ENCODE measurements at places on chromosomes 3 and 15.

DNA sequence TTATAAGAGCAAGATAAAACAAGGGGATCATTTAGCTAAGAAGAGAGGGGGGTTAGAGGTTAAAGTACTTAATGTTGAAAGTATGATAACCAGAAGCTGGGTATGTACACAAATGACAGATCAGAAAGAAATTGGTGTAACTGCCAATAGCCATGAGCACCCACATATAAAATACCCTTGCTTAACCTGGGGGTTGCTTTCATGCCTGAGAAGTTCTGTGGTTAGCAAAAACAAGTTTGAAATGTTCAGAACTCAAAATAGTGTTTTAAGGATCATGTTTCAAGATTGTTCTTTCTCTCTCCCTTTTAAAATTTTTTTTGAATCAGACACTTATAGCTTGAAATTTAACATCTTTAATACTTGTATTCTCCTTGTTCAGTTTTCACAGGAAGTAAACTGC is 321.4 kb upstream of the GBE1 start:
- DNase-seq, result no peak

DNA sequence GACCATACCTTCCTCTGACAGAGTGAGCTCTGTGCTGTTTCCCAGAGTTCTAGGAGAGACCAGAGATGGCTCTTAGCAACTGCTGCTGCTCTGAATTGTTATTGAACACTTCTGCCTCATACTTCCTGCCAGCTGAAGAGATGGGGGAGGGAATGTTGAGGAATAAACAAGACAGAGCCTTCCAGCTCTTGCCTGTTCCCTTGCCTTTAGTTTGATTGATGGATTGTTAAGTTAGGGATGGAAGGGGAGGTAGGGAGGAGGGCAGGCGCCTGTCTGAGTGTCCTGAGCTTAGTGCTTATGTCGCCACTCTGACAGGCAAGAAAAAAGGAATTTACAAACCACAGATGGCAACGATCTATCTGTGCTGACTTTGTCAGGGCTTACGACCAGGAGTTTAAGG is 42.8 kb downstream of the ZNF609 start:
- DNase-seq, result no peak

DNA sequence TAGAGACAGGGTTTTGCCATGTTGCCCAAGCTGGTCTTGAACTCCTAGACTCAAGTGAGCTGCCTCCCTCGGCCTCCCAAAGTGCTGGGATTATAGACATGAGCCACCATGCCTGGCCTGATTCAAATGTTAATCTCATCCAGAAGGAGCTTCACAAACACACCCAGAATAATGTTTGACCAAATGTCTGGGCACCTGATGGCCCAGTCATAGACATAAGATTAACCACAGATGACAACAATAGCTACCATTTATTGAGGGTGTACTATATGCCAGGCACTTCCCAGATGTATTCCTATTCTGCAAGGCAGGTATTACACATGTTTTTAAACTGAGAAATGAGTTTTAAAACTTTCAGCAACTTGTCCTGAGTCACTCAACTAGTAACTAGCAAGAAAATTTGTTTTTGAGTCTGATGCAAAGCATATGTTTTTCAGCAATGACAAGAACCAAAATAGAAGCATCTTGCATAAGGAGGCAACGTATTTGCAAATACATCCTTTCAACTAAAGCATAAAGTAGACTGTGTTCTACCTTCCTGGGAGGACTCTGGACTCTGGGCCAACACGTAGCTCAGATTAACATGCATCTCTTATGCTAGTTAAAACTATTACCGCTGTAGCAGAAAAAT is 8.1 kb upstream of the SPG21 start:
- no peak for DNase-seq

DNA sequence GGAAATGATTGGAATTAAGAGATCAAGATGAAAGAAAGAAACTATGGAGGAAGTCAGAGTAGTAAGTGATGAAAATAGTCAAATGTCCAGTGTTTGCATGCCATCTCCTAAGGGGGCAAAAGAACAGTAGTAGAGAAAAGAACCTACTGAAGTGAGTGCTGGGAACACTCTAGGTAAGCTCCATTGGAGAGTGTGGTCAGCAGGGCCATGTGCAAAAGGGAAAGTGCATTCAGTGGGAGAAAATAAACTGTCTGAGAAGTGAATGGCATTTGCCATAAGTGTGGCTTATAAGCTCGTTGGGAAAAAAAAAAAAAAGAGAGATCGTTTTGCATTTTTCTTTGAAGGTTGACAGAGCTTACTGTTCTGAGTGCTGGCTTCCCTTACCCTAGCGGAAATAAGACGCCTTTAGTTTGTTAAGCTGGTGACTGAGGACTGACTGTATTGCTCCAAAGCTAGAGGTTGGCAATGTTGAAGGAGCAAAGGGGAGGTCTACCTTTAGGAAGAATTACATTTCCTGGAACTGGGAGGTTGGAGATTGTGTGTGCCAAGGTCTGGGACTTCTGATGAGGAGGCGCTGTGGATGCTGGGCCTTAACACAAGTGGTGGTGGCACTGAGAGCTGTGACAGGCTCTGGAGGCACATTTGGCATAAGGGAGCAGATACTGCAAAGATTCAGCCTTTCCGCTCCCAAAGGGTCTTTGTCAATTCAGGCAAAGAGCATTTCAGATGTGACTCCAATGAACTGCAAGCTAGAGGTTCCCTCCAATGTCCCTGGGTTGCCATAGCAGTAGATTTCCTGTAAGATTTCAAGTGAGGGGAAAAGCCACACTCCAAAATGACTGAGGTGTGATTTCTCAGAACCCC is 287.8 kb upstream of the SATB1 start:
- DNase-seq, result no peak

GRCh38 chr3:129409541-129409940 is 18.9 kb downstream of the EFCAB12 start:
- DNase-seq, result no peak

DNA sequence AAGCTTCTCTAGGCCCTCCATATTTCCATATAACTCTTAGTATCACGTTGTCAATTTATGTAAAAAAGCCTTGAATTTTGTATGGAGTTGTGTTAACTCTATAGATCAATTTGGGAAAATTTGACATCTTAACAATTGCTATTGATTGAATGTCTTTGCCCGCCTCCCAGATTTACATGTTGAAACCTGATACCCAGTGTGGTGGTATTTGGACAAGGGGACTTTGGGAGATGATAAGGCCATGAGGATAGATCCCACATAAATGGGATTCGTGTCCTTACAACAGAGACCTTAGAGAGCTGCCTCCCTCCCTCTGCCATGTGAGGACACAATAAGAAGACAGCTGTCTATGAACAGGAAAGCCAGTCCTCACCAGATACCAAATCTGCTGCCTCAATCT is 21.1 kb upstream of the TNK2 start:
- no peak for DNase-seq

DNA sequence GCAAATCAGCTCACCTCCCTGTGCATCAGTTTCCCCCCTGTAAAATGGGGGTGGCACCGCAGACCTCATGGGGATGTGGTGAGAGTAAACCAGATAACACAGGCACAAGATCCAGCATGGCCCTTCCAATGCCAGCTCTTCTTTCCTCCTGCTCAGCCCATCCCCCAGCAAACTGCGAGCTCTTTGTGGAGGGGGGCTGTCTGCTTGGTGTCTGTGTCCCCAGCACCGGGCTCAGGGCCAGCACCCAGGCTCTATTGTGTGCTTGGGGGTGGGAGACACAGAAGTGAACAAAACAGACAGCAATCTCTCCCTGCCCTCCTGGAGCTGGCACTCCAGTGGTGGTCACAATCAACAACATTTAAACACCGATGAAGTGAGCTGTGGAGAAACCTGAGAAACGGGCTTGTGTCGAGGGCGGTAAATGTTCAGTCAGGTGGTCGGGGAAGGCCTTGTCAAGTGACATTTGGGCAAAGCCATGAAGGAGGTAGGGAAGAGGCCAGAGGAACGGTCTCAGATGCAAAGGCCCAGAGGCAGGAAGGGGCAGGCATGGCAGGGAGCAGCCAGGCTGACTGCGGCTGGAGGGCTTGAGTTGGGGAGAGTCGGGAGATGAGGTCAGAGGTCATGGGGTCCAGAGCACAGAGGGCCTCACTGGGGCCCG is 28.4 kb downstream of the GRIP2 start:
- no peak for DNase-seq

DNA sequence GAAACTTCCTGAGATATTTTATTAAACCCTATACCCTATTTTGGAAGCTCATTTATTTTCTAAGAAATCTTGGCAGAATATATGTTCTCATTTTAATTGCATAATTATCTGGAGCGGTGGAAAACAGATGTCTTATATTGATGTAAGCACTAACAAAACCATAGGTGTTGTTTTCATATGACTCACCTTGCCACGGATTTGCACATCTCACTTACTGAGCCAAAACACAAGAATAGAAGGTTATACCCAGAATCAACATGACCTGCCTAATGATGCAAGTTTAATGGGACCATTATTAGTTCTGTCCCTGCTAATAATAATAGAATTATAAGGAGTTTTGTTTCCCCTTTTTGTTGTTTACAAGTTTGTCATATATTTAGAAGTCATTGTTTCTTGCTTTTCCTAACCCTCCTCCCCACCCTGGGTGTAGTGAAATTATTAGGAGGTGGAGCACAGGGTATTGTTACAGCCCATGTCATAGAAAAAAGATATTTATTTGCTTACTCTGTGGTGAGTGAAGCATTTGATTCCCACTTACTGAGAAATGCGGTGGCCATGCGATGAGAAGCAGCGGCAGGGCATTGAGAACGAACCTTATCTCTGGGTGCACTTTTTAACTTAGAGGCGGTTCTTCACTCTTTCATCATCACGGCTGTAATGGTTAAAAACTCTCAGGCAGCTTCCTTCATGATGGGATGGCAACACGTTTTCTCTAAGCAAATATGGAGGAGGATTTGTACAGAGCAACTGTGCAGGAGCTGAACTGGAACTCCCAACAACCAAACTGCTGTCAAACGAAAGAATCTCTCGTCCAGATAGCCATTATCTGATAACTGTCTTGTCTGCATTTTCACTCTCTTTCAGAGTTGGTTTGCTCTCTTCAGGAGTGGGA is 521 bp downstream of the IL5RA start:
- DNase-seq, result no peak

DNA sequence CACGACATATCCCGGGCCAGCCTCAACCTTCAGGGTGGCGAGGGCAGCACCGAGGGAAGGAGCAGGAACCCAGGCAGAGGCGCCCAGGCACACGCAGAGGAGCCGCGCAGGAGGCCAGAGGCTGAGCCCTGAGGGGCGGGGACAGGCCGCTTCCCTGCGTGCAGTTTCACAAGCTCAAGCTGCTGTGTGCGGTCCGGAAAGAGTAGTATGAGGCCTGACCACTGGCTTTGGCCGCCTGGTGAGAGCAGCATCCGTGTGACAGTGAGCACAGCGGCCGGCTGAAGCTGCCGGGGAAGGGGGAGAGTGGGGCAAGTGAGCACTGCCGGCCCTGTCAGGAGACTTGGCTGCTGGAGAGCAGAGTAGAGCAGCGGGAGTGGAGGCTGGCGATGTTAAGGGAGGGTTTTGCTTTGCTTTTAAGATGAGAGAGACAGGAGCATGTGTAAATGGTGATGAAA is 8.7 kb downstream of the ZDHHC19 start:
- no peak for DNase-seq

GRCh38 chr3:86794361-86795065 is 196.4 kb downstream of the VGLL3 start:
- DNase-seq, result no peak

- DNase-seq, result no peak
Observed at GRCh38 chr15:87401973-87402372, 854.6 kb downstream of the NTRK3 start.

DNA sequence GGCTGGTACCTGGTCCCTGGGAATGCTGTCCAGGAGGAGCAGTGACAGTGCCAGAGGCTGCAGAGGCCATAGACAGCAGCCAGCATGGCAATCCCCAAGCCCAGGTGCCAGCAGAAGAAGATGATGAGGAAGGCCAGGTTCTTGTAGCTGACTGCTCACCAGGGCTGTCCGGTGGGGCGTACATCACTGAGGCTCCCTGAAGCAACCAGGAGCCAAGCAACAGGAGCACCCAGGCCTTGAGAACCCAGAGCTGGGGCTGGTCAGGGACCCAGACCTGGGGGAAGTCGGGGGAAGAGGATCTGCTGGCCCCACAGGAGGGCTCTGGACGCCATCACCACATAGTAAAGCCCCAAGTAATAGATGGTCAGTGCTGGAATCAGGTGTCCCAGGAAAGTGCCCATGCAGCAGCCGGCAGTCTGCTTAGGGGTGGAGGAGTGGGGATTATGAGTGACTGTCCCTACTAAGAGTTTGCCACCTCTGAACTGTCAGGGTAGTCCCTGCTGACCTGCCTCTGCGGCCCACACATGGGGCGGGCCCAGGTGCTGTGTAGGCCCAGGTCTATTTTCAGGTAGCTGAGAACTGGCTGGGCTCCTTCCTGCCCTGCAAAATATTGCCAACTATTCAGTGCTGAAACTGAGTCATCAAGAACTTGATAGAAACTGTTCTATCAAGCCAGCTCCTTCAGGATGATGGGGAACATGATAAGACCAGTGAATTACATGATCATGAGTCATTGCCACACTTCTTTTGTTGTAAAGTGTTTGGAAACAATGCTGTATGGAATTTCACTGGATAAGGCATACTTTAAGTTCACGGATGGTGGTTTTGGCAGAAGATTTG is 68.7 kb downstream of the CHRD start:
- DNase-seq, result no peak

- DNase-seq, result no peak
Observed at GRCh38 chr3:157026091-157026490, 133.9 kb downstream of the CCNL1 start.

- DNase-seq, result no peak
Observed at GRCh38 chr3:4950948-4951347, 28.3 kb upstream of the BHLHE40 start.

DNA sequence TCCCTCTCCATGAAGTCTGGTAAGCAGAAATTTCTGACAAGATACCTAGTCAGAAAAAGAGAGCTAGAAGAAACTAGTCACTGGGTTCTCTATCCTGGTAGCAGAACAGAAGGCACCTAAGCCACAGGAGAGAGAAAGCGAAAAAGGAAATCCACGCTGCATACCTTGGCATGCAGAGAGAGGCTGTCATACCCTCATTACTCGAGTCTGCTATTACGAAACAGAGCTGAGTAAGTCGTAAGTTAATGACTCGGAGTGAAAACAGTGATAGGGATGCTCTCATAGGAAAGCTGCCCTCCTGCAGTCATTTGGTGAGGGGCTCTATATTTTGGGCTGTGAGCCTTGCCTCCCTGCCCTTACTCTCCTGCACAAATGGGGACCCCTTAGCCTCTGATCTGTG is 16.2 kb downstream of the CLRN1 start:
- DNase-seq, result no peak
